Uterus (tissue), 4 donors: ENCODE measurements at places on chromosomes 12 and 14. TPM values are rescaled to one million over a fixed set of nuclear protein-coding genes. Genes with fewer than 3 reads are reported as not detected.

- H3K36me3 ChIP-seq: no peaks in the 10 kb centered on the region
- H3K27ac ChIP-seq: no peak overlapping the region
- no peak overlapping the region for H3K4me3 ChIP-seq
- no peak for DNase-seq
Measured at GRCh38 chr12:31528095-31528494, 62.8 kb downstream of the DENND5B start.

DNA sequence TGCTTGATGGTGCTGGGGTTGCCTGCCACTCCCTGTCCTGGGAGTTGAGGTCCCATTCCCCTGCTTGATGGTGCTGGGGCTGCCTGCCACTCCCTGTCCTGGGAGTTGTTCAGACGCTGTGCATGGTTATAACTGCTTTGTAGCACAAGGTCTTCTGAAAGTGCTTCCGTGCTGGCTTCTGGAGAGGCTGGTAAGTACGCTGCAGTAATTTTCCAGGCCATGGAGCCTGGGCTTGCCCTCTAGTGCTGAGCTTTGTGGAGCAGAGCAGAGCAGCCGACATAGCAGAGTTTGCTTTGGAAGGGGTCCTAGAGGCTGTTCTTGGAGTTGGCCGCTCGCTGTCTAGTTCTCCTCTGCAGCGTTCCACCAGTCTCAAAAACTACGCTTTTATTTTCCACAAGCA, 6.3 kb downstream of the B4GALNT3 start:
- no peak overlapping the region for H3K27ac ChIP-seq
- H3K27me3 ChIP-seq: no peaks in the 10 kb centered on the region
- H3K4me3 ChIP-seq: no peak overlapping the region
- no peak for DNase-seq
- H3K4me1 ChIP-seq: no peaks in the 10 kb centered on the region
- no peaks in the 10 kb centered on the region for H3K36me3 ChIP-seq

DNA sequence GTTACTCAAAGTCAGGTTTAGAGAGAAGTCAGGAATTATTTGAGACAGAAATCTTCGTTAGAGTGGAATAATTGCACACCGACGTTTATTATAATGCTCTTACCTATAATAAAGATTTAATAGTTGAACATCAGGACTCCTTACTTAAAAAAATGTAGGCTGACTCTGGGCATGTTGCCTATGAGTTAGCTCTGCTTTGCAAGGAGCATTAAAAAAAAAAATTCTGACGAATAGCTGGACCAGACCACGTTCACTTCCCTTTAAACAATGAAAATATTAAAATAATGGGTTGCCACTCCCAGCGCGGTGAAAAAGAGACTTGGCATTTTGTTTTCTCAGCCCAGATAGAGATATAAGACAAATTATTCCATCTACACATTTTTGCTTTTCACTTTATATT, 574 bp upstream of the FANCM start:
- no peaks in the 10 kb centered on the region for H3K36me3 ChIP-seq
- DNase-seq: no peak
- no peaks in the 10 kb centered on the region for H3K27me3 ChIP-seq
- H3K4me3 ChIP-seq: peak overlapping the region; percentile 58
- peak overlapping the region; percentile 80 for H3K27ac ChIP-seq

DNA sequence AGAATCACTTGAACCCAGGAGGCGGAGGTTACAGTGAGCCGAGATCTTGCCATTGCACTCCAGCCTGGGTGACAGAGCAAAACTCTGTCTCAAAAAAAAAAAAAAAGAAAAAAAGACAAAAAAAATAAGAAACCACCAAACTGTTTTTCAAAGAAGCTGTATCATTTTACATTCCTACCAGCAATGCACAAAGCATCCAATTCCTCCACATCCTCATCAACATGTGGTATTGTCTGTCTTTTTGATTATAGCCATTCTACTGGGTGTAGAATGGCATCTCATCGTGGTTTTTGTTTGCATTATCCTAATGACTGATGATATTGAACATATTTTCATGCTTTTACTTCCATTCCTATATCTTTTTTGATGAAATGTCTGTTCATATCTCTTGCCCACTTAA, 36.2 kb upstream of the GNG2 start:
- no peak for DNase-seq
- no peak overlapping the region for H3K4me3 ChIP-seq
- no peak overlapping the region for H3K27ac ChIP-seq
- no peaks in the 10 kb centered on the region for H3K4me1 ChIP-seq

DNA sequence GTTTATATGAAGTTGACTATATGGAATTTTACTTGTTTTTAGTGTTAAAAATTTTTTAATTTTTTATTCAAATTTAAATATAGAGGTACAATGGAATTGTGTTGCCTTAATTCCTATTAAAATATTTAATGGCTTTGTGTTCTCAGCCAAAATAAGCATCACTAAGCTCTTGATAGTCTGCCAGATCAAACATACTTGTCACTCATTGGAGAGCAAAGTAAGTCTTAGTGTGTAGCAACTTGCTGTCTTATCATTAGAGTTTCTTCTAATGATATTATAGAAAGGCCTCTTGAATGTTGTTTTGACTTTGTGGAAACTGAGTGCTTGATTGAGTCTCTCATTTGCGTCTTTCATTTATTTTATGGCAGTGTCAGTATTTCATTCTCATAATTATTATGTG, 10.7 kb downstream of the SFSWAP start:
- no peaks in the 10 kb centered on the region for H3K27me3 ChIP-seq
- H3K4me1 ChIP-seq: no peaks in the 10 kb centered on the region

GRCh38 chr14:68146818-68147217, 327.2 kb downstream of the RAD51B start:
- H3K4me1 ChIP-seq: peaks cover 20% of the 10 kb centered on the region
- no peak for DNase-seq
- no peaks in the 10 kb centered on the region for H3K27me3 ChIP-seq
- no peaks in the 10 kb centered on the region for H3K36me3 ChIP-seq

- no peaks in the 10 kb centered on the region for H3K36me3 ChIP-seq
- peaks cover 5% of the 10 kb centered on the region for H3K4me1 ChIP-seq
- no peak overlapping the region for H3K27ac ChIP-seq
- no peaks in the 10 kb centered on the region for H3K27me3 ChIP-seq
- no peak for DNase-seq
Measured at GRCh38 chr14:52878469-52878868, 72.4 kb downstream of the FERMT2 start.

- H3K4me1 ChIP-seq: no peaks in the 10 kb centered on the region
- no peak overlapping the region for H3K27ac ChIP-seq
- no peak overlapping the region for H3K4me3 ChIP-seq
- no peaks in the 10 kb centered on the region for H3K27me3 ChIP-seq
Measured at GRCh38 chr12:51744235-51744634, 104.3 kb downstream of the FIGNL2 start.

GRCh38 chr14:23055147-23055550, 2.2 kb downstream of the CDH24 start:
- no peaks in the 10 kb centered on the region for H3K27me3 ChIP-seq
- H3K27ac ChIP-seq: no peak overlapping the region
- H3K36me3 ChIP-seq: no peaks in the 10 kb centered on the region
- DNase-seq: no peak
- no peaks in the 10 kb centered on the region for H3K4me1 ChIP-seq
- H3K4me3 ChIP-seq: no peak overlapping the region

DNA sequence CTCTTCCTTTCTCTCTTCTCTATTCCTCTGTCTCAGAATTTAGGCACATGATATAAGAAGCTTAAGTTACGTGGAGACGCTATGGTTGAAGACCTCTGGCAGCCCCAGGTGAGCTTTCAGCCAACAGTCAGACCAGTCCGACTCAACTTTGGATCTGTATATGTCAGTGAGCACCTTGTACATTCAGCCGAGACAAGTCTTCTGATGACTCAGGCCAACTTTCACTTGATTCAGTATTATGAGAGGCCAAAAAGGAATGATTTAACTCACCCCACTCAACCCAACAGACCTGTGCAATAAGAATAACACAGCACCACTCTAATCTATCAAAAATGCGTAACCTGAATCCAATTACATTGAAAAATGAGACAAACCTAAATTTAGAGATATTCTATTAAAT, 47.5 kb upstream of the FOXG1 start:
- DNase-seq: no peak
- H3K4me1 ChIP-seq: no peaks in the 10 kb centered on the region
- H3K36me3 ChIP-seq: no peaks in the 10 kb centered on the region
- no peak overlapping the region for H3K27ac ChIP-seq

DNA sequence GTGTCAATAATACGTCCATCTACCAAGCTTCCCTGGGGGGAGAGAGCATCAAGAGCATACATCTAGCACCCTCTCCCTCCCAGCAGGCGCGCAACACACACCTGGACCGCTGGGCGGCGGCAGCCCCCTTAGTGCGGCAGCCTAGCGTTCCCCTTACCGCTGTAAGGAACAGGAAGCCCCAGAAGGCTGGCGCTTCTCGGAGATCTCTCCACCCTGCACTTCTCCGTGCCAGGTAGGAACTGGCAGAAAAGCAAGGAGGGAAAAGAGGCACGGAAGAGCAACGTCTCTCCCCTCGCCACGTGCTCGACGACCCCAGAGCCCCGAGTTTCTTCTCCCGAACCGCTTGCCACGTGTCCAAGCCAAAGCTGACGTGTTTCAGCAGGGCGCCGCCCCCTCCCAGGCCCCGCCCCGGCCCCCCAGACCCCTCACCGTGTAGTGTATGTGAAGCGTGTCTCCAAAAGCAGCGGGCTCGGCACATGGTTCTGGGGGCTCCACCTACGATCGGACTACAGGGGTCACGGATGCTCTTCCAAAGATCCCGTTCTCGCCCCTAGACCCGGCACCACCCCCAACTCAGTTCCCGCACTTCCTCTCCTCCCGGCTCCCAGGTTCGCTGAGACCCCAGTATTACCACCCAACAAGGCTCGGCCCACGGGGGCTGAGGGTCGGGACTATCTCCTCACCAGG, 532 bp downstream of the FKBP11 start:
- H3K27ac ChIP-seq: peak overlapping the region; percentile 48
- H3K4me1 ChIP-seq: no peaks in the 10 kb centered on the region
- H3K36me3 ChIP-seq: no peaks in the 10 kb centered on the region
- peak overlapping the region; percentile 82 for H3K4me3 ChIP-seq

- H3K36me3 ChIP-seq: no peaks in the 10 kb centered on the region
- DNase-seq: no peak
- H3K4me3 ChIP-seq: no peak overlapping the region
- no peak overlapping the region for H3K27ac ChIP-seq
Measured at GRCh38 chr12:93317227-93317626, 60.5 kb upstream of the NUDT4 start.

The DLGAP5 gene
- total RNA-seq: 22.1 TPM

- no peak overlapping the region for H3K27ac ChIP-seq
- no peaks in the 10 kb centered on the region for H3K27me3 ChIP-seq
- H3K4me3 ChIP-seq: no peak overlapping the region
- H3K4me1 ChIP-seq: no peaks in the 10 kb centered on the region
Measured at GRCh38 chr12:4918950-4919660, 9.4 kb downstream of the KCNA1 start.
